ENCODE measurements at places on chromosomes 11 and 22.

DNA sequence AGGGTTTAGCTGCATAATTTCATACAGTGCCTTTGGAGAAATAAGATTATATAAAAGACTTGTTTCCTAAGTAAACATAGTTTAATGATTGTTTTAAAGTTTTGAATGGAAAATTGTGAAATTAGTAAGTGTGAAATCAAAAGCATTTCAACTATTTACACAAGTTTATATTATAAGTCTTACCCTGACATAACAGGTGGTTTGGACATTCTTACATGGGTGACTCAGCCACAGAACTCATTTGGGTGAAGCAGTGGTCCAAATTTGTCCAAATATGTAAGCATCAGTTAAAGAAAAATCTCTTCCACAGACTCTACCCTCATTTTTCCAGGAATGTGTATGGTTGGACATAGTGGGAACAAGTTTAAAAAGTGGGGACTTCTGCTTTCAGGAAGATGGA lies 68.0 kb downstream of the USP47 start:
- DNase-seq = no peak

DNA sequence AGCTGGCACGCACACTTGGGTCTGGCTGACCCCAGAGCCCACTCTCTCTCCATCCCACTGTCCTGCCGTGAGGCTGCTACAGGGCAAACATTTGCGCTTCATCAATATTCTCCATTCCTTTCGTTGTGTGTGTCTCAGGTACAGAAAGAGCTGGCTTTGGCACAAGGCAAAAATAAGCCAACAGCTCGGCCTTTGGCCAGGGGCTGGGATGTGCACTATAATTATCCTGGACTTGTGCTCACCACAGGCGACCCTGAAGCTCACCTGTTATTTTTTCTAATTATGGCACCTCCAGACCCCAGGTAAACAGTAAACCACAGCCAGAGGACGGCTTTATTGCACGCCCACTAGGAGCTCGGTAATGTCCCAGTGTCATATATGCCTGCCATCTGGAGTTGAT lies 10.9 kb downstream of the ZMAT5 start:
- DNase-seq = no peak

- no peak for DNase-seq
Observed at GRCh38 chr11:62398011-62398994, 20.5 kb upstream of the SCGB1A1 start.

GRCh38 chr22:26169315-26170111 lies at the start of gene SEZ6L:
TSS of gene SEZ6L (plus strand) at chr22:26169462. CDS start at chr22:26169670, 208 bp downstream.
- no peak for DNase-seq

DNA sequence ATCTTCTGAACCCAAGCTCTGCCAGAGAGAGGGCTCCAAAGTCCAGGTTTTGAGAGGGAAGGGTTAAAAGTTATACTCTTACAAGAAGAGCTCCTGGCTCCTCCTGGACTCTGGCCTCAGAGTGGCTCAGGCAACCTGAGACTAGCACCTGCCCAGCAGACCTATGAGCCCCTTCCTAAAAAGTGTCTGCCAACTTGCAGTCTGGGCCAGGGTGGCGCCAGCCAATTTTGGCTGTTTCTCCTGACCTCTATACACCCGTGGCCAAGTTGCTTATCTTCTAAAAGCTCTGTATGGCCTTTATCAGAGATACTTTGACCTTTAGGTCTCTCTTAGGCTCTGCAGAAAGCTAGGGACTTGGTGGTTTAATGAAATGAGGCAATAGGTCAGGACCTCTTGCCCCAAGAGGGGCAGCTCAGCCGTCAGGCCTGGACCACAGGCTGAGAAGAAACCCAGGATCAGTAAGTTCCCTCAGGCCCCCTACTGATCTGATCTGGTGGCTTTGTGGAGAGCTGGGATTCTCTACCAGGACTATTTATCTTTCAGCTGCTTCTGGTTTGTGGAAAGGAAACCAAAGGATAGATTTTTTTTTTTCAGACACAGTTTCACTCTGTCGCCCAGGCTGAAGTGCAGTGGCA lies 10.3 kb upstream of the UCP3 start:
- no peak for DNase-seq

- no peak for DNase-seq
Observed at GRCh38 chr11:66951135-66951534, 7.0 kb downstream of the PC start.

- peak; percentile 14 for DNase-seq
Observed at GRCh38 chr22:46432164-46433068, 96.9 kb downstream of the TRMU start.

GRCh38 chr11:78268591-78269410 lies 80.1 kb downstream of the USP35 start:
- DNase-seq = no peak

DNA sequence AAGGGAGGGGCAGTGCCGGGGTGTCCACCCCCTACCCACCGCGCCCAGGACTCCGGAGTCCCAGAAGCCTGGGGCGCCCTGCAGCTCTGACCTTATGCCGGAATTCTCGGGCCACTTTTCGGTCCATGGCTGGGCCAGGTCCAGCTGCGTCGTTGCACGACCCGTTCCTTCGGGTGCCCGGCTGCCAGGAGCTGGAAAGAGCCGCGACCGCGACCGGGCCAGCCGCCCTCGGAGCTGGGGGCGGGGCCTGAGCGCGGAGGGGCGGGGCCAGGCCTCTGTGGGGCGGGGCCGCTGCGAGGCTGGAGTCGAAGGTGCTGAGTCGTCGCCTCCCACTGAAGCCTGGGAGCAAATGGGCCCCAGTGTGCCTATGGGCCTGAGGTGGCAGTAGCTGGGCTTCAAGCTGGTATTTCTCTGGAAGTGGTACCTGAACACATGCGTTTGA lies at the start of gene USH1C:
USH1C (minus strand) TSS at position 236 of the 442 bp plus-strand sequence; CDS start at position 127, 109 bp downstream.
- DNase-seq = no peak

GRCh38 chr11:93783765-93784144 lies 327 bp upstream of the MED17 start:
- DNase-seq = no peak

GRCh38 chr11:69375316-69376154 lies 81.6 kb downstream of the MYEOV start:
- no peak for DNase-seq

DNA sequence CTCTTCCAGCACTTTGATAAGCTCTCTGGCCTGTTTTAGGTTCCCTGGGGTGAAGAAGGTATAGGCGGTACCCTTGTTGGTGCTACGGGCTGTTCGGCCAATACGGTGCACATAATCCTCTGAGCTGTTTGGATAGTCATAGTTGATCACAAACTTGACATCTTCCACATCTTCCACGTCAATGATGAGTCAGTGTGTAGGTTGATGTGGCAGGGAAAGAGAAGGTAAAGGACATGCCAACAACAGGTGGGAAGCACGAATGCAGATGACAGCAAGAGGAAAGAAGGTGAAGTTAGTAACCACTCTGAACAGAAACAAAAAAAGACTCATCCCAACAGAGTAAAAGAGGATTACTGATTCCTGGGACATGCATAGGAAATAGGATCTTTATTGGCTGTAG lies 18.2 kb downstream of the DDX17 start:
- no peak for DNase-seq

DNA sequence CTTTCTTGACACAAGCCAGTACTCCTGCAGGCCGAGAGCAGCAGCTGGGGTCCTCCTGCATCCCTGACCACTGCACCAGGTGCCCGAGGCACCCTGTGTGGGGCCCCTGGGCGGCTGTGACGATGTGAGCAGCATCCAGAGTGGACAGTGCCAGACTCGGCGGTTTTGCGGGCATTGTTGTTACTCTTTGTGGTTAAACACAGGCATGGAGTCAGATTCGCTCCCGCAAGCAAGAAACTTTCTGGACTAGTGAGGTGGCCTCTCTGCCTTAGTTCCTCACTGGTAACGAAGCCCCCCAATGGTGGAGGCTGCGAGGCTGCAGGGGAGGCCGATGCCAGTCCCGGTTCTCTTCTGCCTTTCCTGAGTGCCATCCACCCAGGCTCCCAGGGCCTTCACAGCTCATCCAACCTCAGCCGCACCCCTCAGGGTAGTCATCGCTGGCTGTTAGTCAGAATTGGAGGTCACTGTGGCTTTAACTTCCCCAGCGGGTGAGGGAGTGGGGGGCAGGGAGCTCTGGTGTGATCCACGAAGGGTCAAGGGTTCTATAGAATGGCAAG lies 3.7 kb upstream of the CLDN5 start:
- no peak for DNase-seq

DNA sequence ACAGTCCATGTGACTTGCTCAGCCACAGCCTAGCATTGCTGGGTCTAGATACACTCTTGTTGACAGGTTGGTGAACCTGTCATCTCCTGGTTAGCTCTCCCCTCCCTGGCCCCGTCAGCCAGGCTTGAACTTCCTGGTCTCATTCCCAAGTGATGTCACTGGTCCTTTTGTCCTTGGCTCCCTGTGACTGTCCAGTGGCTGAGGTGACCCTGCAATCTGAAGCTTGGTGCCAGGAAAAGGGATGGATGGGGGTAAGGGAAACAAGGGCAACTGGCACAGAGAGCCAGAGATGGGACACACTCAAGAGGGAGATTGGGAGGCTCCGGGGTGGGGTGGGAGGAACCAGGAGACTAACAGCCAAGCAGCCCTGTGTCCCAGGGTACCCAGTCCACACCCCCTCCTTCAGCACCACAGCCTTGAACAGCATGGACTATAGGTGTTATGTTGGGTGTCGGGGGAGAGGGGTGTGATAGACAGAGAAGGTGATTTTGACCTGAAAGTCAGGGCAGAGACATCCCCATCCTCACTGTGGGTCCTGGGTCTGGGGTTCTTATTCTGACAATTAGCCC lies 63.8 kb upstream of the THY1 start:
- no peak for DNase-seq

DNA sequence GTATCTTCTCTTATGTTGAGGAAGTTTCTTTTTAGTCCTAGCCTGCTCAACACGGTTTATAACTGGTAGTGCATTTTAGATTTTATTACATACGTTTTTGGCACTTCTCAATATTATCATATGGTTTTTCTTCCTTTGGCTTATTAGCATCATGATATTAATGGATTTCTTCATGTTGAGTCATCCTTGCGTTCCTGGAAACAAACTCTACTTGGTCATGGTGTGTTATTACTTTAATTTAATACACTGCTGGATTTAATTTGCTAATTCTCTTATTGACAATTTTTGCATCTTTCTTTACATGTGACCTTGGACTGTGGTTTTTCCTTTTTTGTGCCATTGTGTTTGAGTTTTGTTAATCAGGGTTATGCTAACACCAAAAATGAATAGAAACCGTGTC lies 20.5 kb downstream of the IGF2 start:
- no peak for DNase-seq
